ENCODE measurements at places on chromosomes 16 and 17.
A peak's percentile ranks its signal among the peaks of the same experiment; 100 is the strongest.

- no peak for DNase-seq
Observed at GRCh38 chr16:83955218-83956130, 2.4 kb downstream of the OSGIN1 start.

DNA sequence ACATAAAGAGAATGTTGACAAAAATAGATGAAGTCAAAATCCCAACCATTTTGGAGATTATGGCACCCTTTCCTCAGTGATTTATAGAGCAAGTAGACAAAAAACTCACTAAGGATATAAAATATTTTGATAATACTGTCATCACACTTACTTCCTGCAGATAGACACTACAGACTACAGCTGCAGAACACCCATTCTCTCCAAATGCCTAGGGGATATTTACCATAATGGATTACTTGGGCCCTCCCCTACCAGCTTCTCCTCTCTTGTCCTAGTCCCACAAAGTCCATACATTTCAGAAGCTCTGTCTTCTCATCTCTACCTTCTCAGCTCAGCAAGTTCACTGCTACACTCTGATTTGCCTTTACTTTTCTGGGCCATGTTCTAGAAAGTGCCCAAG is 37.2 kb upstream of the CCNF start:
- no peak for DNase-seq

DNA sequence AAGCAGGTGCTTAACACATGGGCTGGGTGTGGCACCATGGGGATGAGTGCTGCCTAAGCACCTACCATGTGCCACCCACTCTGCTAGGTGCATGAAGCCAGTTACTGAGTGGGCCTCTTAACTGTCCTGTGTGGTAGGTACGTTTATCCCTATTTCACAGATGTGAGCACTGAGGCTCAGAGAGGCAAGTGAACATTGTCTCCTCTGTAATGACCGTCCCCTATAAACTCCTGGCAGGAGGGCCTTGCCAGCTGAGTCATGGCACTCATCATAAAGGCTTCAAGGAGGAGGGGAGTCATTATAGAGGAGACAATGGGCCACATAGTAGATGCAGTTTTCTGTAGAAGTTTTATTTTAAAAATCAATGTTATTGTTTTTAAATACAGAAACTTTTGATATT is 79.1 kb downstream of the RAB11FIP4 start:
- DNase-seq: no peak

DNA sequence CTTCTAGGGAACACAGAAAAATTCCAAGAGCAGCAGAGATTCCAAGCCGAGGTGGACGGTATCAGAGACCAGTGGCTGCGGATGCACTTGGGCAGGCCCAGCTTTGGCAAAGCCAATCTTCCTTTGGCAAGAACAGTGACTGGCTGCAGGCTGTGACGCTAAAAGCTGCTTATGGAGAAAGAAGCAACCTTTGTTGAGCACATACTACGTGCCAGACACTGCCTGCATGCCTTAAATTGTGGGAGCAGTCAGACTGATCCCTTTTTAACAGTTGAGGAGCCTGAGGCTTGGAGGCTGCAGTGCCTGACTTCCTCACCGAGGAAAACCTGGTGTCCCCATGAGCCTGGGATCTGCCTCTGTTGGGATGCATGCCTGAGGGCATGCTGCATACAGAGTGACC is 69.0 kb upstream of the AMZ2 start:
- DNase-seq: no peak

GRCh38 chr17:4949321-4950074 is 1.2 kb upstream of the PFN1 start:
- DNase-seq: peak; percentile 75

GRCh38 chr16:2455081-2455845 is 4.6 kb upstream of the TEDC2 start:
- no peak for DNase-seq
